ENCODE measurements at places on chromosomes 12 and 14. TPM values are rescaled to one million over a fixed set of nuclear protein-coding genes. Genes with fewer than 3 reads are reported as not detected.

ADAMTS20 gene
- 0.14 TPM for total RNA-seq

KRT79 gene
- not detected for total RNA-seq

RAD9B gene
- total RNA-seq, result under 0.01 TPM

PMCH gene
- not detected for total RNA-seq

NRIP2 gene
- total RNA-seq, result not detected

RD3L gene
- not detected for total RNA-seq

SCARB1 gene
- total RNA-seq, result 28.3 TPM

MGAT4C gene
- under 0.01 TPM for total RNA-seq

ESYT1 gene
- total RNA-seq, result 136 TPM

CCDC60 gene
- not detected for total RNA-seq

TUNAR gene
- not detected for total RNA-seq
